AML-193 (cell line): ENCODE measurements at places on chromosomes 4 and X.

DNA sequence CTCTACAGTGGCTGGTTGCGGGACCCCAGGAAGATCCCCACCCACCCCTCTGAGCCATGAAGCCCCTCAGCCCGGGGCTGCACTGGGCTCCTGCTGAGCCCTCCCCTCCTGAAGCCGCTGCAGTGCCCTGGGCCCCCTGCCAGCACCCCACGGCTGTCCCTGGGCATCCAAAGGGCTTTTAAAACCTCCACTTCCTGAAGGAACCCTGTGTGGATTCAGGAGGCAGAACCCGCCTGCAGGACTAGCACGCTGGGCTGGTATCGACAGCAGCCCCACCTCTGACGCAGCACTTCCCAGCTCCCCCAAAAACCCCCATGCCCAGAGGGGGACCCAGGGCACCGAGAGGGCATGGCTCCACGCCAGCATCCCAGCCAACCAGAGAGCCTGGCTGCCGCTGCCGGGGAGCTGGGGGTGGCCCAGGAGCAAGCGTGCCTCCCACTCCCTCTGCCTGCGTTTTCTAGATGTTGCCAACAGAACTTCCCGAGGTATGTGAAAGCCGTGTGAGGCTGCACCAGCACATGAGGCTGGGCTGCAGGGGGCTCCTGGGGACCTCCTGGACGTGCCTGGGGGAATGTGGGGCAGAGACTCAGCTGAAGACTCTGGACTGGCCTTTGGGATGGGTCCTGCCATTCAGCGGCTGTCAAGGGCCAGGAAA lies 6.3 kb downstream of the MXD4 start:
- no peak for DNase-seq

DNA sequence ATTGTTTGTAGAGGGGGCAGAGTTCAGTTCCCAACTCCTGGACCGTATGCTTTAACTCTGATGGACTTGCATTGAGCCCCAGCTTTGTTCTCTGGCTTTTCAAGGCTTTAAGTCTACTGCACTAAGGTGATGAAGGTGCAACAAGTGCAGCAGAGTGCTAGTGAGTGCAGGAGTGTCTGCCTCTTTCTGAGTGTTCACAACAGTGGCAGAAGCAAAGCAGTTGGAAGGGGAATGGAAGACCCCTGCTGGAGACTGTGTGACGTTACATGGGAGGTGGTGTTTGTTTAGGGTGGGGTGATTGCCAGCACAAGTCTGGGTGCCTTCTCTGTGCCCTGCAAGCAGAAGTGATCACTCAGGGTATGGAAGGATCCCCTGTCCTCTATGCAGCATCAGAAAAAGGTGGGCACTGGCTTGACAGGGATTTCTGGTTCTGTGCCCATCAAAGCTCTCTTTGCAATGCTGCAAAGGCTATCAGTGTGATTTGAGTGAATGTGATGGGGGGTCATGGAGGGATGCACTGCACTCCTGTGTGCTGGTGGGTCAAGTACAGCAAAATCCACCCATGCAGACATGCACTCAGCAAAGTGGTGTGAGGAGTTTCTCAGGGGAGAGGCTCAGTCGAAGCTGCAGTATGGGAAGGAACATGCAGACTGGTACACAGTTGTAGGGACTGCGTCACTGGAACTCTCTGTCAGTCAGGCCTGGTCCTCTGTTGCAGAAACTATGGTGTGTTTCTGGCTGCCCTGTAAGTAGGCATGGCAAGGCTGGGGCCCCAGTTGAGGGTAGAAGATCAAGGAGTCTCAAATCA lies 70.9 kb upstream of the UGT2B7 start:
- DNase-seq, result no peak

GRCh38 chr4:3813151-3814052 lies 47.2 kb downstream of the ADRA2C start:
- DNase-seq, result no peak

DNA sequence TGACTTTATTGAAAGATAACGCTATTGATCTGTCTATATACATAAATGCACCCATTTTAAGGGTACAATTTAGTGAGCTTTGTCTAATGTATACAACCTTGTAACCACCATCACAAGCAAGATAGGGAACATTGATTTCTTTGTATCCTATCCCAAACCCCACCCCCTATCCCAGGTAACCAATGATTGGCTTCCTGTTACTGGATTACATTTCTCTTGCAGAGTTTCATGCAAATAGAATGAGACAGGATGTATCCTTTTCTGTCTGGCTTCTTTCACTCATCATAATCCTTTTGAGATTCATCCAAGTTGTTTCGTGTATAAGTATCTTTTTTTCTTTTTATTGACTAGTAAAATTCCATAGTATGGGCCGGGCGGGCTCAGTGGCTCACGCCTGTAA lies 1.6 kb upstream of the GRIPAP1 start:
- no peak for DNase-seq

DNA sequence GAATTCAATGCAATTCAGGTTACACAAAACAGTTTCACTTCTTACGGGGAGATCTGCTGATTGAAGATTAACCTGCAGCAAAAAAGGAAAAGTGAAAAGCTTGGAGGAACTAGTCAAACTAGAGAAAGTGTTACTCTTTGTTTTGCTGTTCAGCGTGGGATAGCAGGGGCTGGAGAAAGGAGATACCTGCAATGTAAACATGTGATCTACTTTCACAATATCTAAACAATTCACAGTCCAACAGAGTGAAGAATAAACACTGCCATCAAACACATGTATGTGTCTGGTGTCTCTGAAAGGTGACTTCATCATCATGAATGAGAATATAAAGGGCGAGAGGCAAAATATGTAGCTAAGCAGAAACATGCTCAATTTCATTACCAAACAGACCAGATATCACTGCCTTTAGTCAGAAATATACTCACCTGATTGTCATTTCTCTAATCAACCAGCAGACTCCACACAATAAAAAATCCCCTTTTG lies 26.4 kb downstream of the NIPAL1 start:
- DNase-seq, result no peak
